Stimulated activated CD8-positive, alpha-beta memory T cell treated with anti-CD3 and anti-CD28 coated beads, Interleukin-4, amount 100 ng/mL, for 1 hour (primary cell): ENCODE measurements at places on chromosomes 3 and 15.

- no peak for DNase-seq
These were observed 129.3 kb downstream of the RBMS3 start for GRCh38 chr3:29410220-29410619.

- DNase-seq = no peak
These were observed 449.2 kb downstream of the CNTN3 start for GRCh38 chr3:74165211-74165610.

- no peak for DNase-seq
These were observed 12.4 kb upstream of the CACNA2D2 start for GRCh38 chr3:50515565-50516439.

GRCh38 chr3:124652009-124652408 lies 78.2 kb upstream of the UMPS start:
- DNase-seq = no peak

- DNase-seq = no peak
These were observed 38.9 kb upstream of the CLRN1 start for GRCh38 chr3:151011427-151011826.

- no peak for DNase-seq
These were observed 32.4 kb downstream of the ALCAM start for GRCh38 chr3:105399062-105399461.

- DNase-seq = no peak
These were observed 253.4 kb downstream of the VGLL3 start for GRCh38 chr3:86737517-86737916.

GRCh38 chr3:140157161-140157560 lies 222.2 kb downstream of the CLSTN2 start:
- no peak for DNase-seq

DNA sequence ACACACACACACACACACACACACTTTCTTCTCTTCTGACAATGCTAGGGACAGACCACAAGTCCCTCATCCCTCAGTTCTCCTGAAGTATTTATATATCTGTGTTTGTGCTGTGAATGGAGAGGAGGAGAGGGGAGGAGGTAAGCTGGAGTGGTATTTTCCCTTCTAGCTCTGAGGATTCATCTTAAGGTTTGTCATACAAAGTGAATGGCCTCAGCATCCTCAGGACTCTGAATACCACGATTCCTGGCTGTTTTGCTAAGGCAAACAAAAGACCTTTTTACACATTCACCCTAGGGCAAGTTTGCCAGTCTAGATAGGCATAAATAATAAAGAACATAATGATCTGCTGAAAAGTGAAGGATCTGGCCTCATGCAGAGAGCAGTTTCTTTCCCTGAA lies 65.7 kb upstream of the CHMP2B start:
- DNase-seq = no peak

DNA sequence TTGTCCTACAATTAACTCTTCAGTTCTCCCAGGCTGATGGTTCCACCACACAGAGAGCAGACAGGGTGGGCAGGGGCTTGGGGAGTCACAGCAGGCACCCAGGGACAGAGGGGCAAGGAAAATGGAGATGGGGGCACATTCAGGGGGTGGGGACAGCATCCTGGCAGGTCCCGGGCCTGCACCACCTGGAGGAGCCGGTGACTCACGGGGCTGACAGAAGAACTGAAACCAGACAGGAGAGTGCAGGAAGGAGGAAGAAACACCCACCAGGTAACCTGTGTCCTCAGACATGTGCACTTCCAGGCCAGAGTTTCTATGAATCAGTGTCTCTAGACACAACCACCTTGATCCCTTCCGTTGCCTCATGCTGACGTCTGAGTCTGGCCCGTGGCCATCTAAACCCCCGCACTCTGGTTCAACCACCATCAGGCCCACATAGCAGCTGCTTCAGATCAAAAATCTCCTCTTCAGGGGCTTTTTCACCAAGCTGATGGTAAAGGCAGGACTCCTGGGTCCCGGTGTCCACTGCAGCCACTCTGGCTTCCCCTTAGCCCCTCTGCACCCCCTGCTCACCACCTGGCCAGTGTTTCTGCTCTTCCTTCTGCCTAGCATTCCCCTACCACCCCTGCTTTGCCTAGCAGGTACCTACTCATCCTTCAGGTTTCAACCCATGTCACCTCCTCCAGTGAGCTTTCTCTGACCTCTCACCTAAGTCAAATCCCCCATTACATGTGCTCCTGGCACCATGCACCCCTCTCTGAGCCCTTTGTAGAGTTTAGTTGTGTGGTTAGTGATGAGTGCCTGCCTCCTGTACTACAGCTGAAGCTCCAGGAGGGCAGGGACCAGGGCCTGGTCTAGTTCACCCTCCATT lies 16.5 kb upstream of the CYP11A1 start:
- no peak for DNase-seq

DNA sequence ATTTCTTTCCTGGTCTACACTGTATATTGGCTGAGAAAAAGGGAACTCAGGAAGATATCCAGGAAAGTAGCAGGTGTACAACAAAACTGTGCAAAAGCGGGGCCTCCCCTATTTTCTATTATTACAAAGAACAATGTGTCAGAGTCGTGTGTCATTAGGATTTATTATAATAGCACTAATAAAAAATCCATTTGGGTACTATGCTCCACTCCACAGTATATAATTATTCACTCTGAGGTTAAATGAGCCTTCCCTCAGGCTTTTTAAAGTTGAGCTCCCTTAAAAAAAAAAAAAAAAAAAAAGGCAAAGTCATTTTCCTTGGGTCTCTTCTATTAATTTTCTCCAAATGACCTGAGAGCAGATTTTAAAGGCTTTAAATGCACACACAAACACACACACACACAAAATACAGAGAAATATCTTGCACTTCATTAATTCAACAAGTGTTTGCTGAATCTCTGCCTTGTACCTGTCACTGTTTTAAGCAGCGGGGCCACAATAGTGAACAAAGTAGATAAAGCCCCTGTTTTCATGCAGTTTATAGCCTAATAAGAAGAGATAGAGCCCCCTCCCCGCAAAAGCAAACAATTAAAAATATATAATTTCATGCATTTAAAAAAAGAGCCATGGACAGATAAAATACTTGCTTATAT lies 1.3 kb upstream of the DPP8 start:
- DNase-seq = no peak

GRCh38 chr15:29942143-29942542 lies 119.9 kb upstream of the TJP1 start:
- no peak for DNase-seq
